ENCODE measurements at places on chromosomes 3 and 15.

DNA sequence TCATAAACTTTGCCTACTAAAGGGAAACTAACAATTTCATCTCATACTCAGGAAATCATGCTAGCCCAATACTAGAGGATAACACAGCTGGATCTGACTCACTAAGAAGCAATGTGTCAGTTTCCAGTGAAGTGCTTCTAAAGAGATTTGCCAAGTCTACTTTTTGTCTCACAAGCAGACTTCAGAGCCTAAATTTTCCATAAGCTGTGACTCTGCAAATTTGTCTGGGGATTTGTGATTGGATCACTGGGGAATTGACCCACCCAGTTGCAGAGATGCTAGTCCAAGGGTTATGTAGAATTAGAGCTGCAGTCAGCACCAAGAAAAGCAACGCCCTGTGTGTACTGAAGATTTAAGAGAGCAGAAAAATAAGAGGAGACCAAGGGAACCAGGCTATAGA, 647.1 kb downstream of the NTRK3 start:
- H3K4me1 ChIP-seq: no peaks in the 10 kb centered on the region
- no peak for DNase-seq
- H3K4me3 ChIP-seq: no peak overlapping the region
- H3K36me3 ChIP-seq: no peaks in the 10 kb centered on the region
- H3K27me3 ChIP-seq: no peaks in the 10 kb centered on the region

DNA sequence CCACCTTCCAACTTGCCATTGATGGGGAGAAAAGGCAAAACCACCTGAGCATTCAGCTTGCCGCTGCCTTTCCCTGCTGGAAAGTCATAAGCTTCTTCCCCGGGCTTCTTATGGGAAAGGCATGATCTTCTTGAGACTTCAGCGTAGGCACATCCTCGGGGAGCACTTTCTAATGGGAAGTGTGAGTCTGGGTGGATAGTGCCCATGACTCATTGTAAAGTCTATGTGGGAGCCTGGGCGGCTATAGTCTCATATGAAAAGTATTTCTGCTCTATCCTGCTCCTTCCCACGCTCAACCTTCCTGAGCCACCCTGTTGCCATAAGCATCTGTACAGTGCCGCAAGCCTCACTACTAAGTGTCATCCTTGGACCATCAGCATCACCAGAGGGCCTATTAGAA, 309.9 kb upstream of the THBS1 start:
- no peak overlapping the region for H3K27ac ChIP-seq
- H3K4me3 ChIP-seq: no peak overlapping the region
- H3K4me1 ChIP-seq: no peaks in the 10 kb centered on the region

- H3K27ac ChIP-seq: no peak overlapping the region
- no peak for DNase-seq
- H3K36me3 ChIP-seq: no peaks in the 10 kb centered on the region
- H3K4me3 ChIP-seq: no peak overlapping the region
- no peaks in the 10 kb centered on the region for H3K4me1 ChIP-seq
Measured at GRCh38 chr3:157865352-157866000, 240.7 kb downstream of the SHOX2 start.

- no peaks in the 10 kb centered on the region for H3K36me3 ChIP-seq
- H3K4me3 ChIP-seq: no peak overlapping the region
- no peaks in the 10 kb centered on the region for H3K4me1 ChIP-seq
- no peak overlapping the region for H3K27ac ChIP-seq
- no peaks in the 10 kb centered on the region for H3K27me3 ChIP-seq
Measured at GRCh38 chr15:83194528-83194927, 13.1 kb downstream of the HDGFL3 start.

- H3K27me3 ChIP-seq: no peaks in the 10 kb centered on the region
- peak; percentile 67 for DNase-seq
- no peak within 1 kb of the TSS for H3K27ac ChIP-seq
- H3K4me3 ChIP-seq: no peak within 1 kb of the TSS
- H3K4me1 ChIP-seq: no peaks in the 10 kb centered on the region
Measured at GRCh38 chr3:120682095-120682681, at the start of gene HGD. Gene HGD (minus strand): TSS chr3:120682239. CDS start chr3:120682111, 128 bp downstream.

DNA sequence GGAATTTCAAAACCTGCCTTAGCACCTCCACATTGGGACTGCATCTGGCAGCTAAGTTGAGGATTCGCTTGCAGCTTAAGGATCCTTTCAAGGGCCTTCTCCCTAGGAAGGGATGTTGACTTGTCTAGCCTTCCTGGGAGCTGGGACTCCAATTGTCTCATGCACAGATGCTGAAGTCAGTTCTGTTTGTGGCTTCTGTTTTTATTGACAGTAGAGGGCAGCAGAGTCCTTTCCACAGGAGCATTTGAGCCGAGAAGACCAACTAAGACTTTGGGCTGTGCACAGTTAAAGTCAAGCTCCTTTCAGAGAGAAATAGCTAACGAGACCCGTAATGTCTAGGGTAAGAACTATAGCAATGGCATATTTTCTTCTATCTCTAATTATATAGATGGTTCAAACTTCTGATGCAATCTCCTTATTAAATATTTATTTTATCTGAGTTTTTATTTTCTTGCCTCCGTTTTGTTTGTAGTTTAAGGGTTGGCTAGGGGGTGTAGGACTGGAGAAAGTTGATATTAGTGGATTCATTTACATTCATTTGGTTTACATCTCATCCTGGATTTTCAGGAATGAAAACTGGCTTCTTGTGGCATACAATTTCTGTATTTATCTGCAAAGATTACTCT, 59.7 kb upstream of the KBTBD8 start:
- H3K27ac ChIP-seq: no peak overlapping the region
- DNase-seq: no peak
- no peaks in the 10 kb centered on the region for H3K4me1 ChIP-seq
- H3K36me3 ChIP-seq: no peaks in the 10 kb centered on the region

DNA sequence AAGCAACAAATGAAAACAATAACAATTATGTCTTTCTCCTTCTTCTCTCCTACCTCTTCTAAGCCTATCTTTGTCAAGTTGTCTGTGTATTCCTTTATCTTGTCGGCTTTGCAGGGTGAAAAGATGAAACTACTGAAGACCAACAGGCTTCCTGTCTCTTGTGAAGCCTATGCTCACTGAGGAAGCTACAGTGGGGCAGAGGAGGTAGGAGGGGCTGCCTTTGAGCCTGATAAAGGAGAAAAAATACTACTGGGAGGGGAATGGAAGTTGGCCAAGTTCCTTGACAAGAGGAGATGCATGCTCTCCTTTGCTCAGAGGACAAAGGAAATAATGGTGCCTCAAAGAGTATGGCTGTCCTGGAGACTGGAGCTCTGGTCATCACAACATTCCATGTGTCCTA, 92.0 kb downstream of the IGSF11 start:
- no peaks in the 10 kb centered on the region for H3K4me1 ChIP-seq
- H3K4me3 ChIP-seq: no peak overlapping the region
- H3K27ac ChIP-seq: no peak overlapping the region
- H3K27me3 ChIP-seq: no peaks in the 10 kb centered on the region
- no peak for DNase-seq
- H3K36me3 ChIP-seq: no peaks in the 10 kb centered on the region
